ENCODE measurements at places on chromosomes 7 and 10.

DNA sequence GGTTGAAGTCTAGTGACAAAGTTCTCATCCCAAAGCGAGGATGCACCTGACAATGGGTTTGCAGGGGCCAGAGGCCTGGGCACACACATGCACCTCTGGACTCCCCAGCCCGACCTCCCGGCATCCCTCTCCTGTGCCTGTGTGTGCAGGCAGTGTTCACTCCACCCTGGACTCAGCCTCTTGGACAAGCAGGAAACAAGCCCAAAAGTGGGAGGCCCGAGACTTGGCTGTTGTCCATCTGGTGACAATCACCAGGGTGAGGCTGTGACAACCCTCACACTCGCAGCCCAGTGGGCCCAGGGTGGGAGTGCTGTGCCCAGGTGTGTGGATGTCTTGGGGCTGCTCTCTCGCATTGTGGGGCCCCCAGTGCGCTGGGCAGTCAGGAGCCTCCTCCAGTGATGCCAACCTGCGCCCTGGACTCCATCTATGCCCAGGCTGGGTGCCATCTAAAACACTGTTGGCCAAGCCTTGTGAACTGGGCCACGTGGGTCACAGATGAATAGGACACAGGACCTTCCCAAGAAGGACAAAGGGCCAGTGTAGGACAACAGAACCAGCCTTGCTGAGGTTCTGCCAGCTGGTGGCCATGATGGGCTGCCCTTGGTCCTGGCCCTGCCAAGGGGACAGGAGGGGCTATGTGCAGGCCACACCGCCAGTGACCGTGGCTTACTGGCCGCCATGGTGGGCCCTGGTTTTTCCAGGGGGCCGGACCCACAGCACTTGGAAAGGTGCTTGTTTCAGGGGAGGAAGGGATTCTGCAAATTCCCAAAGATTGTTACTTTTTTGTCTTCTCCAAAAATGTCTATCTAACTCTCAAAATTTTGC is 144.3 kb downstream of the TCERG1L start:
- no peak for DNase-seq

- DNase-seq: no peak
These were observed 237.5 kb downstream of the ABCA13 start for GRCh38 chr7:48408731-48409130.

- no peak for DNase-seq
These were observed 680.6 kb upstream of the MBL2 start for GRCh38 chr10:53453196-53453595.

- no peak for DNase-seq
These were observed 37.6 kb downstream of the RPS24 start for GRCh38 chr10:78071140-78071856.

- peak; percentile 78 for DNase-seq
These were observed 2.9 kb upstream of the HKDC1 start for GRCh38 chr10:69217119-69217754.

- DNase-seq: no peak
These were observed 288.9 kb downstream of the BBS9 start for GRCh38 chr7:33418251-33418701.

GRCh38 chr7:137947046-137947445 is 54.8 kb downstream of the CREB3L2 start:
- DNase-seq: no peak

DNA sequence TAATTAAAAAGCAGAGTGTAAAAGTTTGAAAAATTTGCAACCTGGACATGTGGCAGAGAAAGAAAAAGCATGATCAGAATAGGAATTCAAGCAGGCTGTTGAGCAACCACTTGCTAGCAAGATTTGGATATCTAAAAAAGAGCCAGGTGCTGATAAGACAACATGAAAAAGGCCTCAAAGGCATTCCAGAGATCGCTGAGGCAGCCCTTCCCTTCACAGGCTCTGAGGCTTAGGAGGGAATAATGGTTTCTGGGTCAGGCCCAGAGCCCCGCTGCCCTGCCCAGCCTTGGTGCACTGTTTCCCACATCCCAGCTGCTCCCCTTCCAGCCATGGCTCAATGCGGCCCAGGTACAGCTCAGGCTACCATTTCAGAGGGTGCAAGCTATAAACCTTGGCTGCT is 64.1 kb upstream of the EEPD1 start:
- no peak for DNase-seq

DNA sequence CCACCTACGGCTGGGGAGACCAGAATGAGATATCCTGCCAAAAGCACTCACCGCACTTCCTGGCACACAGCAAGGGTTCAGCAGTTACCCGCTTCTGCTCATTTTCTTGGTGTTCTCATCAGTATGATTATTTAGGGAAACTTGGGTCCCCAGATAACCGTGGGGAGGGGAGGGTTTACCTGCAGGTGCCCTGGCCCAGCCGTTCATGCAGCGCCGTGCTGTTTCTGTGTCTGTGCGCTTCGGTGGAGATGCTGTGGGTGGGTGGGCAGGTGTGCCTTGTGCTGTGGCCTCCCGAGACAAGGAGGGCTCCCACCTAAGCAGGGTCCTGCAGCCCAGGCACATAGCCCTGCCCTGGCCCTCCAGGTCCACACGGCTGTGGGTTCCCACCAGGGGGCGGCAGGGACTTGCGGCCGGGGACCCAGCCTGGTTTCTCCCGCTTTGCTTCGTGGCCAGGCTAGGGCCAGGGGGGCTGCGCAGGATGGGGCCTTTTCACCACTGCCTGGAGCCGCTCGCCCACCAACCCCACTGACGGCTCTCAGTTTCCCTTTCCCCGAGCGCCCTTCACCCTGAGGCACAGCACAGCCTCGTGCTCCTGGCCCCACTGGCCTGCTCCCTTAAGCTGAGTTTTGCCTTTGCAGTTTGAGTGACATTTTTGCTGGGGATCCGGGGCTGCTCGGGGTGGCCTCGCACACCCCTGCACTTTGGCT is 78.5 kb downstream of the LHPP start:
- DNase-seq: no peak

- DNase-seq: no peak
These were observed 113.0 kb downstream of the SGMS1 start for GRCh38 chr10:50510517-50511473.

Measured in SW 1271 (cell line).